ENCODE measurements at places on chromosomes 11 and 22.

- DNase-seq, result peak; percentile 31
Observed at GRCh38 chr11:22666688-22667439, 453 bp downstream of the GAS2 start.

GRCh38 chr11:33598426-33599069, 102.1 kb downstream of the C11orf91 start:
- no peak for DNase-seq

- no peak for DNase-seq
Observed at GRCh38 chr11:99432677-99433076, 411.9 kb downstream of the CNTN5 start.

DNA sequence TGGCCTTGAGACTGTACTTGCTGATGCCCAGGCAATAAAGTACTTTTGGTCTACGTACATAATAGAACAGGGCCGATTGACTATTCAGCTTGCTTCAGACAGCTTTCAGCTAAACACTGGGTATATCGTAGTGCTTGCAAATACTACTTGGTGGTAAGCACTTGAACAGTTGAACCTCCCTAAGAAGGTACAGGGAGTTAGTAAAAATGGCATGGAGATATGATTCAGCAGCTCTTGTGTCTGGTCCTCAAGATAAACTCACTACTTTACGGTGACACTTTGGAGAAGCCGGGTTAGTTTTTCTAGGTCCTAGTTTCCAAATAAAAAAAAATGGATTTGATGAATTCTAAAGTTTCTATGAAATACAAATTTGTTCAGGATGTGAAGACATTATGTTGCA, 7.3 kb downstream of the CCDC117 start:
- DNase-seq, result no peak

GRCh38 chr11:134469627-134470026, 57.6 kb upstream of the B3GAT1 start:
- no peak for DNase-seq

DNA sequence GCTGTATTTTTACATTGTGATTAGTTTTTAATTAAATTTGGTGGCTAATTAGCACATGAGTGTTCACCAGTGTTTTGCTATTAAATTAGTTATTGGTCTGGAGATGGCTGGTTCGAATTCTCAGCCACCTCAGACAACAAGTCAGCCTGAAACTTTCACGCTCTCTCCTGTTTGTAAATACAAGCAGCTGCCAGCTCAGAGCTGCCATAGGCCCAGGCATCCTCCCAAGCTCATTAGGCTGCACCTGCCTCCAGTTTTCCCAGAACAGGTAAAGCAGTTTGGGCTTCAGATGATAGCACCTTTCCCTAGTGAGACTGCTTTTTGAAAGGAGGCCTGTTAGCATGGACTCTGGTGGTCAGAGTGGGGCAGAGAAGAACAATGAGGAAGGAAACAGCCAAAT, 156.8 kb downstream of the NAV2 start:
- no peak for DNase-seq

- peak; percentile 4 for DNase-seq
Observed at GRCh38 chr11:113401718-113402117, 14.1 kb downstream of the ANKK1 start.

DNA sequence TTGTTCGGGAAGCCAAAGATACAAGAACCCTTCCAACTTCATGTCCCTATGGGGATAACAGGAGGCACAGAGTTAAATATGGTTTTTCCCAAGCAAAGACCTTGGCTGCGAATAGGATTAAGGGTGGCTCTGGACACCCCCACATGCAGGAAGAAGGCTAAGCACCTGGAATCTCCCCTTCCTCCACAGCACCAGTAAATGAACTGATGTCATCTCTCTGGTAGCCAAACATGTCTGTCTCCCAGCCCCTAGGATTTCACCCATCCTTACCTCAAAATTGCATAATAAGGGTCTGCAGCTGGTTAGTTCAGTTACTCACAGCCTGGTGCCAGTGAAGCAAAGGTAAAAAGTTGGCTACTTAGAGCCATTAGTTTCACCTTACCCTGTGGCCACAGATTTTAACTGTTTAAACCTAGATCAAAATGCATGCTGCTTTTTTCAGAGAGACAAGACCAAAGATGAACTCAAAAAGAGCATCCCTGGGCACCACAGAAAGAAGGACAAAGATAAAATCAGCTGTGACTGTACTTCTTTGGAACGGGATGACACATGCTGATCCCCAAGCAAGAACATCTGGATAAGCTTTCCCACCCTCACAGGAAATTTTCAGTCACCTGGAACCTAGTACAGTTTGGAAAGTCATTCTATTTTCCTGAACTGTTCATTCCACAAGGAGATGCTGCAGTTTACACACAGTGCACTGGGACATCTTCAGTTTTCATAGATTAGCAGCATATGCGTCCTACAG, 77.2 kb upstream of the AKIP1 start:
- DNase-seq, result peak; percentile 42

- DNase-seq, result no peak
Observed at GRCh38 chr22:46842606-46843005, 80.2 kb downstream of the TBC1D22A start.

DNA sequence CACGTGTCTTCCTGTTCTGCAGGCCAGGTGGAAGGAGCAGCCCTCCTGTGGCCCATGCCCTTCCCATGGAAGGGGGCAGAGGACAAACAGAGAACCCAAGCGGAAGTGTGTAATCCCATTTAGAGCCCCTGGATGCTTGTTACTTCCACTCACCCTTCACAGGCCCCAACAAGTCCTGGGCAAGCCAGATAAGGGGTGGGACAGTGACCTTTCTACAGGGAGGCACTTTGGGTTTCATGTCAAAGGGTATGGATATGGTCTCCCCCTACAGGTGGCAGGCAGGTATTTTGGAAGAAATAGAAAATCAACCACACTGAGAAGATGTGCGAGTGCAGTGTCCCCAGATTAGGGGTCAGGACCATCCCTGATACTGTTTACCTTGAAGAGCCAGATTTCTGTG, 11.4 kb downstream of the MPEG1 start:
- no peak for DNase-seq

- DNase-seq, result no peak
Observed at GRCh38 chr11:8242499-8243280, 21.0 kb downstream of the LMO1 start.

DNA sequence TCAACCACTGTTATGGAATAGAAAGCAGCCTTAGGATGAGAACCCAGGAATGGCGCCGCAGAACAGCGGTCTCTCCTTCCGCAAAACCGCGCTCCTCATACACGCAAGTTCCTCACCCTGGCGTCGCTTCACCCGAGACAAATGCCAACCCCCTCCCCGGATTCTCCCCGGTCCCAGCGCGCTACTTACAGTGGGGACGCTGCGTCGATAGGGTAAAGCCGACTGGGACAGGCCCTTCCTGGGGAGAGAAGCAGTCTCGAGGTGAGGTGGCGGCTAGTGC, 287 bp downstream of the RPS13 start:
- no peak for DNase-seq

DNA sequence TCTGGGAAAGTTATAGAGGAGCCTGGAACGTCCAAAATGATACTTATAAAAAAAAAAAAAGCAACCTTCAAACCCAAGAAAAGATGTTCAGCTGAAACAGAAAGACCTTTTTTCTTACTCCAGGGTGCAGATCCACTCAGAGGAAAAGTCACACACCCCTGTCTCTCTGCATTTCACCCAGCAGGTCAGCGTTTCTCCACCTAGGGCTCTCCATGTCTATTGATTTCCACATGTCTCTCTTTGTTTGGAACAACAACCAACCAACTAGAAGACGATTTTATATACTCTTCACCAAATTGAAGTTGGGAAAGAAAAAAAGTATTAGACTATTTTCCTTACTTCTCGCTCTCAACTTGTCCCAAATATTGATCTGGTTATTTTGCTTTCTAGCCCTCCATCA, 42.2 kb upstream of the BLID start:
- no peak for DNase-seq

- DNase-seq, result no peak
Observed at GRCh38 chr11:125446279-125446678, 49.8 kb downstream of the FEZ1 start.

GRCh38 chr22:42587588-42588175, 27.0 kb downstream of the POLDIP3 start:
- no peak for DNase-seq

GRCh38 chr11:73439002-73439843, 63.0 kb downstream of the RELT start:
- peak; percentile 62 for DNase-seq

DNA sequence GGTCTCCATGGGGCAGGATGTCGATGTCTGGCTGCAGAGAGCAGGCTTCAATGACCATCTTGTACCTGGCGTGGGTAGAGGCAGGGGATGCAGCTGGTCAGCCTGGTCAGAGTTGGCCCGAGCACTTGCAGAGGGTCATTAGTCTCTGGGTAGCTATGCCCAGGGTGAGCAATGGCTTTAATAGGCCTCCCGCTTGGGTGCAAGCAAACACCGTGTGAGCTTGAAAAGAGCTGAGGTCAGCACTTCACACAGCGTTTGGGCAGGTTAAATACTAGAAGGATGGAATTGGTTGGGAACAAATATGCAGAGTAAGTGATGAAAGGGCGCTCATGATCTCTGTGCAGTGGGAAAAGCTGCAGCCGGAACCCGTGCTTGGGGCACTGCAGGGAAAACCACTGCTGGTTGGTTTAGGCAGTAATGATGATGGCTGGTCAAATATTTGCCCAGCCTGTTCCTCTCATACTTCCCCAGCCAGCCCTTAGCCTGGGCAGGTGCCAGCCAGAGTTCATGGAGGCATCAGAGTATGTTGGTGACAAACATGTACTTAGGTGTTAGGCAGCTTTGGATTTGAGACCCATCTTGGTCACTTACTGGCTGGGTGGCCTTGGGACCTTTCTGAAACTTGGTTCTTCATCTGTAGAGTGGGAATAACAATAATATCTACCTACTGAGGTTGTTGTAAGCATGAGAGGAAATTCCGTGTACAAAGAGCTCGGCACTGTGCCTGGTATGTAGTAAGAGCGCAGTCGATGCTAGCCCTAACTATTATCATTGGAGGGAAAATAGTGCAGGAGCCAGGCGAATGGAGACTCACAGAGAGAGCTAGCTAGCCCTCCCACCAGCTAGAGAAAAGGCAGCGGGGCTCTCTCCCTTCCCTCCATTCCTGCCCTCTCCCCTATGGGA, 25.2 kb upstream of the KCNJ11 start:
- no peak for DNase-seq

DNA sequence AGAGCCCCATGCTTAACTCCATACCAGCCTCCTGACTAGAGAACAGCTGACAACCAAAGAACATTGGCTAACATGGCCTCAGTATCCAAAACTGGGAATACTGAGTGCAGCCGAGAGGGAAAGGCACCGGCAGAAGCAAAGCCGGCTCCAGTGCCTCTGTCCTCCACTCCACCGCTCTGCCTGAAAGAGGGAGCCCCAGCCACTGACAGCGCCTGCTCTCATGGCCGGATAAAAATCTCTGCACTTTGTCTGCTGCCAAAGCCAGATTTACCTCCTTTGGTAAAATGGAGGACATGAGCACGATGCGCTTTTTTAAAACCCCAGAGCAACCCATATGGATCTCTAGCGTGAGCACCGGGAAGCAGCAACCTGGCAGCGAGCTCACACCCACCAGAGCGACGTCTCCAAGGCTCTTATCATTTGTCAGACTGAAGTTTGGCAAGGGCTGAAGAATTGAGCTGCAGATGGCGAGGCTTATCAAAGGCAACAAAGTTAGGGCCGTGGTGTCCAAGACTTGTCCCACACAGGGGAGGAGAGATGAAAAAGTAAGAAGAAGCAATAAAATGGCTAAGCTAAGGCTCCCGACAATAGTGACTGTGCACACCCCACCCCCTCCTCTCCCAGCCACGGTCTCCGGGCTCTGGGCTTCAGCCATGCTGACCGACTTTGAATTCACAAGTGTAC, 71.4 kb downstream of the EFCAB6 start:
- no peak for DNase-seq

GRCh38 chr11:117786135-117786870, 10.7 kb downstream of the DSCAML1 start:
- DNase-seq, result no peak

- DNase-seq, result no peak
Observed at GRCh38 chr11:104736502-104736901, 161.8 kb downstream of the CASP12 start.

- peak; percentile 29 for DNase-seq
Observed at GRCh38 chr11:131695889-131696429, 325.5 kb downstream of the NTM start.

DNA sequence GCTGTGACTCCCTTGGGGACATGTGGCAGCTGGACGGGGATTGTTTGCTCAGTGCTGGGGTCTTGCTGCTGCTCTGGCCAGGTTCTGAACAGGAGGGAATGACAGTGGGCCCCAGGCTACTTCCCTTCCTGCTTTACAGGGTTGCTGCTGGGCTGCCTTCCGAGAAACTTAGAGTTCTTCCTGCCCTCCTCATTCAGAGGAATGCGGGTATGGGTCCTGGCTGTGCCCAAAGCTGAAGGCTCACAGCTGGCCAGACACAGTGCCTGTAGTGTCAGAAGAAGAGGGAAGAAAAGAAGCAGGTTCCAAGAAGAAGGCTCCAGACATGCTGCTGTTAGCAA, 108.3 kb upstream of the PARVA start:
- DNase-seq, result peak; percentile 34

DNA sequence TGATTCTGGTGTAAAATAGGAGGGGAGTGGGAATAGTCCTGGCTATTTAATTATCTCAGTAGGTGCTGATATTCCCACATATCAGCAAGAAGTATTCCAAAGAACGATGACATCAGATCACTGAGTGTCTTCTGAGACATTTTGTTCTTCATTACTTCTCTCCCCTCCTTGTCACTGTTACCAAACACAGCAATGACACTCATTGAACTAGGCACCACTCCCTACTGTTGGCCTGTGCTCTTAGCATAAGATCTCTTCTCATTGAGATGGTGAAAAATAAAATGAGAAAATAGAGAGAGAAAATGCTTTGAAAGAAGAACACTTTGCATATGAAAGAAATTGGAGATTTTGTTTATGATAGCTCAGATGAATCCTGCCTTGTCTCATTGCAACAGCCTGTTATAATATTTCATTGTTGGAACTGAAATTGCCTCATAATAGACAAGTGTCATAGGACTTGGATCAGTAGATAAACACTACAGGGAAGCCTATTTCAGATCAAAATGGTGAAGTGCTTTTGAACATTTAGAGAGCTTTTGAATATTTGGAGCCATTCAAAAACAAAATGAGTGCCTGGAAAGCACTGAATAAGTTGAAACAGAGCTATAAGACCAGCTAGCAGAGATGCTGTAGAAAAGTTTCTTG, 11.3 kb upstream of the ETS1 start:
- no peak for DNase-seq

DNA sequence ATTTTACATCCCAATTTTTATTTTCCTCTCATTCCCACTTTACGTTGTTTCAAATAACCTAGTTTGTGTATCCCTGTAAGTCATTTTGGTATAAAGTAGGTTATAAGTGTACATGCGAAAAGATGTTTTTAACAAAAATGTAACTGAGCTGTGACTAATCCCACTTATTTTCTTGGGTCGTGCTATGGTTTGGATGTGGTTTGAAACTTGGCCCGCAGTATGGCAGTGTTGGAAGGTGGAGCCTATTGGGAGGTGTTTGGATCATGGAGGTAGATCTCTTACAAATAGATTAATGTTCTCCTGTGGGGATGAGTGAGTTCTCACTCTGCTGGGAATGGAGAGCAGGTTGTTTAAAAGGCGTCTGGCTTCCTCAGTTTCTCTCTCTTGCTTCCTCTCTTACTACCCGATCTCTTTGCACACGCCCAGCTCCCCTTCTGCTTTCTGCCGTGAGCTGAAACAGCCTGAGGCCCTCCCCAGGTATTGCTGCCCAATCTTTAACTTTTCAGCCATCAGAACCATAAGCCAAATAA, 7.2 kb downstream of the RPL27A start:
- DNase-seq, result peak; percentile 34

- DNase-seq, result no peak
Observed at GRCh38 chr22:27101288-27101687, 443.9 kb downstream of the MIAT start.

Data from fibroblast of skin of back (primary cell).